ENCODE measurements at places on chromosomes 11 and 22. TPM values are rescaled to one million over a fixed set of nuclear protein-coding genes. Genes with fewer than 3 reads are reported as not detected.

- no peak for DNase-seq
Measured at GRCh38 chr11:70141486-70142220, 61.4 kb upstream of the FADD start.

- DNase-seq, result no peak
Measured at GRCh38 chr11:102346456-102346747, 612 bp upstream of the BIRC2 start.

GRCh38 chr11:116736763-116737162 is 36.0 kb downstream of the BUD13 start:
- DNase-seq, result peak; percentile 30

GRCh38 chr11:110935018-110935640 is 222.9 kb upstream of the ARHGAP20 start:
- DNase-seq, result no peak

GRCh38 chr11:72271980-72272379 is 28.0 kb upstream of the PHOX2A start:
- DNase-seq, result no peak

- peak; percentile 96 for DNase-seq
Measured at GRCh38 chr11:126992065-126992803, 8.3 kb downstream of the KIRREL3 start.

DNA sequence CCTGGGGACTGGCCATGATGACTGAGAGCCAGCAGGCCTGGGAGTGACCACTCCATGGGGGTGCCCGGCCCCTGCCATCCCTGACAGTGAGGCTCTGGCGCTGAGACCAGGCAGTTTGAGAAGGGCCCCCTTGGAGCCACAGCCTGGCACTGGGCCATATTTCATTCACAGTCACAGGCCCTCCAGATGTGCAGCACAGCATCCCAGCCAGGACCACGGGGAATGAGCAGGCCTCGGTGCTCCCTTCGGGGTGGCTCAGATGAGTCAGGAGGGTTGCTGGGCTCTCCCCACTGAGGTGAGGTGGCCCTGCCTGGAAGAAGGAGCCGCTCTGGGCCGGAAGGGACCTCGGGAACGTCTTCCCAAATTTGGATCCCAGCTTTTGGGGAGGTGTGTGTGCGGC is 53.0 kb downstream of the GRAMD4 start:
- no peak for DNase-seq

GRCh38 chr11:8905528-8906165 is 5.3 kb upstream of the AKIP1 start:
- DNase-seq, result peak; percentile 86

DNA sequence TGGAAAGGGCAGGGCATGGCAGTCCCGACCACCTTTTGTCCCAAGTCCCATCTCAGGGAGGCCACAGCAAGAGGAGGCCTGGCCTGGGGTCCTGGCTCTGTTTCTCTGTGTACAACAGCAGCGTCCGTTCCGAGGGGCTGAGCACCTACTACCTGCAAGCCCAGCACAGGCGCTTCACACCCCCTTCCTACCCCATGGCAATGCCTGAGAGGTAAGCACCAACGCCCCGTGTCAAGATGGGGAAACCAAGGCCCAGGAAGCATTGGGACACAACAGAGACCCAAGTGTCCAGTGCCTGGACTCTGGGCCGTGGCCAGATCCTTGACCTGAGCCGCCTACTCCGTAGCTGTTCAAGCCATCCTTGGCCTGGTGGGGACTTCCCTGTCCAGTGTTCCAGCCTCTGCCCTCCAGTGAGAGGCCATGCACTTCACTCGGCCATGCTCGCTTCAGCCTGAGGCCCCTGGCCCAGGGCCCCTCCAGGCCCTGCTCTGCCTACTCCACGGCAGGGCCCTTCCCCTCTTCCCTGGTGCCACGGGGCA is 14.3 kb upstream of the TCF20 start:
- no peak for DNase-seq

- peak; percentile 57 for DNase-seq
Measured at GRCh38 chr11:10606536-10607208, 38.2 kb upstream of the LYVE1 start.

DNA sequence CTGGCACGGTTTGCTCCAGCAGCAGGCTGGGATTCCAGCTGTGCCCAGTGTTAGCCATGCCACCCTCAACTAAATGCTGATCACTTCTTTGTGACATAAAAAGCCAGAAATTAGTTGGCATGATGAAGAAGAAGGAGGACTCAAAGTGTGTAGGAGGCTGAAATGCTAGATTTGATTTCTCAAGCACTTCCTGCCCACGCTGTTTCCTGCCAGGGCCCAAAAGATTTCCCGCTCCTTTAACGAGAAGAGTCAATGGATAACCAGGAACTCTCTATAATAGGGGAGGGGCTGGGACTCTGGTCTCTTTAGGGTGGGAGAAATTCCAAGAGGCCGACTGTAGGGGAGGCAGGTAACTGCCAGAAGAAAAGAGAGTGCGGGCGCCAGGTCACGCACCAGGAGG is 26.4 kb downstream of the APOL3 start:
- no peak for DNase-seq

- no peak for DNase-seq
Measured at GRCh38 chr11:46469926-46470325, 78.3 kb upstream of the CHRM4 start.

DNA sequence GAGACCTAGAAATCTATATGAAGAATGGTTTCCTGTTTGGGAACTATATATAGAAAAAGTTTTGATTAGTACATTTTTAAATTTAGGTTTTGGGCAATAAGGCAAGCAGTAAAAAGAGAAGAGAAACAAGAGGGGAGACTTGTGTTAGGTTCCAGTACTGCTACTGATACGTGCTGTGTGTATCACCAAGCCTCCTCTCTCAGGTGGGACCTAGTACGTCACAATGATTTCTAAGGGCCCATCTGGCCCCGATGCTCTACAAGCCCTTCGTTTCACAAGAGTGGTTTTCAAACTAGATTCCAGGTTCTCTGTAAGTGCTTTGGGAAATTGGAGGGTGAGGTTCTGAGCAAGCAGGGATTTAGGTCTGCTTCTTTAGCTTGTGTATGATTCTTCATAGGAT is 39.2 kb downstream of the USP35 start:
- DNase-seq, result no peak

- DNase-seq, result no peak
Measured at GRCh38 chr11:3655547-3655946, 10.6 kb downstream of the ART1 start.

GRCh38 chr11:21794306-21794705 is 398.6 kb upstream of the ANO5 start:
- DNase-seq, result no peak

DNA sequence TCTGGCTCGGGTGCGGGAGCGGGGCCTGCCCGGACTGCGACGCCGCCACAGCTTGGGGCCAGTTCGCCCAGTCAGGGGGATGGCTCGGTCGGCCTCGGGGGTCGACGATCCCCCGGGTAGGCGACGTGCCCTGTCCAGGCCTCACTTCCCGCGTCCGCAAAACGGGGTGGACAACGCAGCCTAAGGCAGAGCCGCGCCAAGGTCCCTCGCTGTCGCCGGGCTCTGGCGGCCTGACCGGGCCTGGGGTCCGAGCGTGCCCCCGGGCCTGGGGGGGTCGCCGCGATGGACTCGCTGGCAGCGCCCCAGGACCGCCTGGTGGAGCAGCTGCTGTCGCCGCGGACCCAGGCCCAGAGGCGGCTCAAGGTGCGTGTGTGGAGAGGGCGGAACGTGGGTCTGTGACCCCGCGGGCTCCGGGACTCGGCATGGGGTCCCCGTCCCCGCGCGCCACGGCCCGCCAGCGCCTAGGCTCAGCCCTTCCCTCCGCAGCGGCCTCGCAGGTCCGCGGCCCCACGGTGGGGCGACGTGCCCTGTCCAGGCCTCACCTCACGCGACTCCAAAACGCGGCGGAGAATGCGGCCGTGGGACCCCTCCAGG is 4.2 kb downstream of the SEPTIN5 start:
- DNase-seq, result no peak

DNA sequence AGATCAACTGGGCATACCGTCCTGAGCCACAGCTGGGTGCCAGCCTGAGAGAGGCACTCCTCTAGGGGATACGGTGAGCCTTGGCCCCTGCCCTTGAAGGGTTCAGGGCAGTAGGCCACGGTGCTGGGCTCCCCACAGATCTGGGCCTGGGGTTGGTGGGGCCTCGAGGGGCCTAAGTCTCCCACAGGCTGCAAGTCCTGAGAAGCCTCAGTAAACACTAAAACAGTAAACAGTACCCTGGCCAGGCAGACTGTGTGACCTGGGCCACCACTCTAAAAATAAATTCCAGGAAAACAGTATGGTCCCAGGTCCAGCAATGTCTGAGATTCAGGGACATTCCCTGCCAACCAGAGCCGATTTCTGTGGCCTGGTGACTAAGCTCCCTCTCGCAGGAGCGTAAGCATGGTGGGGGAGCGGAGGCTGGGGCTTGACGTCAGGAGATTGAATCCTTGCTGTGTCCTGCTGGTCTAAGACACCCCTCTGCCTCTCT is 2.3 kb upstream of the RHOD start:
- no peak for DNase-seq

DNA sequence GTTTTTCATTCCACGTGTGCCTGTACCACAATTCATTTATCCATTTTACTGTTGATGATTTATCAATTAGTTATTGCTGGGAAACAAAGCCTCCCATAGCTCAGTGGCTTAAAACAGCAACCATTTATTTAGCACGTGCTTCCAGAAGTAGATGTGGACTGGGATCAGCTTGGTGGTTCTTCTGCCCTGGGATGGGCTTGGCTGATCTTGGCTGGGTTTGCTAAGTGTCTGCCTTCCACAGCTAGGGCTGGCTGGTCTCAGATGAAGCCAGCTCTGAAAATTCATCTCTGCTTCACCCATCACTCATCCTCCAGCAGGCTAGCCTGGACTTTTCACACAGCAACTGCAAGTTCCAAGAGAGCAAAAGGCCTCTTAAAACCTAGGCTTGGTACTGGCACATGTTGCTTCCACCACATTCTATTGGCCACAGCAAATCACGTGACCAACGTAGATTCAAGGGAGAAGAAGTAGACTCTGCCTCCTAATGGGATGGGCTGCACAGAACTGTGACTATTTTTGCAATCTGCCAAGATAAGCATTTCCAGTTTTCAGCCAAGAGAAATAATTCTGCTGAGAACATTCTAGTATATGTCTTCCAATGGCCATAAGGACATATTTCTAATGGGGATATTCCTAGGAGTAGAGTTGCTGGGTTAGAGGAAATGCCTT is 124.9 kb downstream of the MN1 start:
- no peak for DNase-seq

Gene CEP126
- total RNA-seq, result 1.6 TPM

Gene NAALADL1
- not detected for total RNA-seq

Gene TYR
- total RNA-seq, result not detected

Gene EXPH5
- 5.5 TPM for total RNA-seq

Gene BTBD18
- total RNA-seq, result not detected

Gene DSCAML1
- not detected for total RNA-seq

Gene KCNK4
- not detected for total RNA-seq

Gene TMEM138
- total RNA-seq, result 70.2 TPM

Gene KCNQ1OT1
- total RNA-seq, result 0.57 TPM

Measured in LHCN-M2 (cell line).